ENCODE measurements at places on chromosomes 4 and X.

DNA sequence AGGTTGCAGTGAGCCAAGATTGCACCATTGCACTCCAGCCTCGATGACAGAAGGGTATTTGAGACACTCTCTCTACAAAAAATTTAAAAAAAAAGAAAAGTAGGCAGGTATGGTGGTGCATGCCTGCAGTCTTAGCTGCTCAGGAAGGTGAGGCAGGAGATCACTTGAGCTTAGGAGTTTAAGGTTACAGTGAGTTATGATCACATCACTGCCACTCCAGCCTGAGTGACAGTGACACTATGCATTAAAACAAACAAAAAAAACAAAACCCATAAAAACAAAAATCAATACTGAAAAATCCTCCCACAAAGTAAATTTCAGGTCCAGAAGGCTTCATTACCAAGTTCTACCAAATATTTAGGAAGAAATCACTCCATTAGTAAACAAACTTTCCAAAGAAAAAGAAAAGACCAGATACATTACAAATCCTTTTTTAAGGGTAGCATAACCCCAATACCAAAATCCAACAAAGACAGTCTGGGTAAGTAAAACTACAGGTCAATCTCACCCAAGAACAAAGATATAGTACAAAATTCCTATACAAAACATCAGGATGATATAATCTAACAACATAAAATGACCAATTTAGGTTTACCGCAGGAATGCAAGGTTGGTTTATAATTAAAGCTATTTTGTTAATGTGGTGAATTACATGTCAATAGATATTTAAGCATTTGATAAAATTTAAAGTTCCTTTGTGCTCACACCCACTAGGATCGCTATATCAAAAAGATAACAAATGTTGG, 11.7 kb downstream of the NELFA start:
- no peak for DNase-seq

- no peak for DNase-seq
Observed at GRCh38 chr4:182766857-182767250, 150.3 kb downstream of the DCTD start.

GRCh38 chrX:72573158-72573511, 492 bp upstream of the HDAC8 start:
- no peak for DNase-seq

DNA sequence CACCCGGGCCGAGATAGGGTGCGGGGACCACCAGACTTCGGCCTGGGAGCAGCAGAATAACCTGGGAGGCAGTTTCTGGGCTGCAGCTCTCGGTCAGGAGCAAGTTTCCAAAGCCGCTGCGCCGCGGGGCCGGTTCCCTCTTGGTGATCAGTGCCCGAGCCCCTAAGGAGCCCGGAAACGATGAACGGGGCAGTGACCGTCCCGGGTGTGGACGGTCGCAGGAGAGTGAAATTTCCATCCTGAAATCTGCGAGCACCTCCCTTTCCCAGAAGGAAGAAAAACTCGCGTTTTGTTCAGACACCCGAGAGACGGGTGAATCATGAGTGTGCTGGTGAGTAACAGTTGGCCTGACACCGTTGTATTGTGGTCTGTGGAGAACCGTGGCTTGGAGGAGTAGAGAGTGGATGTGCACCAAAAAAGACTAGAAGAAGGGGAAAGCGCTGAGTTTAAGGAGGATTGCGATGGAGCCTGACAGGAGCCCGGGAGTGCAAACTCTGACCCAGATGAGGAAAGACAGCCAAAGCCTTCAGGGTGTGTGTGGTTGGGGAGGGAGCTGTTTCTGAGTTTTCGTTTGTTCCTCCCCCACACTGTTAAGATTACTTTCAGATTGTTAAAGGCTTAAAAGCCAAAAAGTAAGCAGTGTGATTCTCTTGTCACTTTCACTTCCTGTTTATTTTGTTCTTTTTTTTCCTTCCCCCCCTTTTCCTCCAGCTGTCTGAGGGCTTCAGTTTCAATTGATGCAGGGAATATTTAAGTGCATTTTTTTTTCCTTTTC, 828 bp downstream of the MCUB start:
- DNase-seq: peak; percentile 52

- no peak for DNase-seq
Observed at GRCh38 chrX:28158019-28158777, 176.9 kb upstream of the DCAF8L1 start.

DNA sequence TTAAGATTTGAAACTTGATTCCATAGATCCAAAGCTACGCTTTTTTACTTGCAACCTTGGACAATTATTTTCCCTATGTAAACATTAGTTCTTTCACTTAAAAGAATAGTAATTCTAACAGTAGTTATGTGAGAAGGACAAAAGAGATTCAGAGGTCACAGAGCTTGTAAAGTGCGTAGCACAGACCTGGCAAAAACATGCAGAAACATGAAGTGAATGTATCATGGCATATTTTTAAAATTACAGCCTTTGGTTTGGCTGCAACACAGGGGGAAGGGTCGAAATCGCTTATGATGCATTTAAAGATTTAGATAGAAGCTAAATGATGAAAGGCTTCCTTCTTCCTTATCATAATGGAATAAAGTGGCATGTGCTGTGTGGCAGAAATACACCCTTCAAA, 1068.8 kb downstream of the ARAP2 start:
- no peak for DNase-seq

DNA sequence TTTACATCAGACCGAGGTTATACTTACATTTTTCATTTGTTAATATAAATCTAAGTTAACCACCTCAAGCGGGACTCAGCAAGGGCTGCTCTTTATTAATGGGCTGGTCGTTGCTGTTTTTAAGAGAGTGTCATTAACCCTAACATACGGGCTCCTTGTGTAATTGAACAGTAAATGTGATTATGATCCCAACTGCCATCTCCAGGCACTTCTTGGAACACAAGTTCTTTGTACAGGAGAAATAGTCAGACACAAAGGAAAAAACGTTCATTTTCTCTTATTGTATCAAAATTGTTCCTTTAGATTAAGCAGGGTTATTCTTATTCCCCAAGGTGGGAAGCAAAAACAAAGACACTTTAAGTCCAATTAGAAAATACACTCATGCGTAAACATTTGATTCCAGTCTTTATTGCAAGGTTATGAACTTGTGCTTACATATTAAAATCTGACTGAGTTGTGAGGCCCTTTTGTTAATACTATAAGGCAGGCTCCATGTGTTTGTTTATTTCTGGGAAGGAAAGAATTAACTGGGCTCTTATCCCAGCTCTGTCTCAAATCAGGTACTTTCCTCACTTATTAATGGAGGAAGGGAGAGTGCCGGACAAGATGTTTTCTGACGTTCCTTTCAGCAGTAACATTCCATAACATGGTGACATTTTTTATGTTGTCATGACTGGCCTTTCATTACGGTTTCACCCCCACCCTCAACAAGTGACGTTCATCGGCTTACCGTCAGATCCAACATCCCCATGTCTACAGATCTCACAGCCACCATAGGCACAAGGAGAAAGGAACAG, 95.9 kb downstream of the RASL11B start:
- DNase-seq: no peak

DNA sequence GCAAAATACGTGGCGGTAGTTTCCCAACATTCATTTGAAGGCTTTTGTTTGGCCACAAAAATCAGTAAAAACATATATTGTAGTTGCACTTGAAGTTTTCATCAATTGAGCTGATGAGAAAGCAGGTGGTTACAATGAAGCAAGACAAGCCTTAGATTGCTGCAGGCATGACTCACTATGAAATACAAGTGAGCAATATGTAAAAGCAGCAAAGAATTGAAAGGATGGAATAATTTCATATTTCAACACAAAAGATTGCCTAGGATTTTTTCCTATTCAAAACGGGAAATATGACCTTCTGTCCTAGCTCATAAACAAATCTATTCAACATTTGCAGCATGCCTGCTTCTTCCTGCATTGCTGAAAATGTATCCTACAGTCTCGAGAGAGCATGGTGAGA, 190.9 kb upstream of the BANK1 start:
- no peak for DNase-seq

- no peak for DNase-seq
Observed at GRCh38 chrX:71618303-71618721, at the start of gene CXCR3. TSS of gene CXCR3 (minus strand) at chrX:71618511. CDS start at chrX:71618449, 62 bp downstream.

- no peak for DNase-seq
Observed at GRCh38 chrX:14359727-14360126, 169.6 kb upstream of the GLRA2 start.

DNA sequence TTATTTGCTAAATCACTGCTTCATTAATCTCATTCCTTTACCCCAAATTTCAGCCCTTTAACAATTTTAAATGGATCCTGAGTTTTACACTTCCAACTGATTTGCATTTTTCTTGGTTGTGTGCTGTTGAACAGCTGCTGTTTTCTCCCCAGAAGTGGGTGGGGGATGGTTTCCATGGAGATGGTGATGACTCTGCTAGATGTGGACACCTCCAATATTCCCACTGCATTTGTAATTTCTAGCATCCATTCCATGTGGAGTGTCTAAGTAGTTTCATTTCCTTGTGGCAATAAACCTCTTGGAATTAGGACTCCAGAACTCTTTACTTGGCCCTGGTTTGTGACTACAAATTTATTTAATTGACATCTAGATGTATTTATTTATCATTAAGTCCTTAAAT, 330.4 kb downstream of the GBA3 start:
- peak; percentile 22 for DNase-seq

- DNase-seq: no peak
Observed at GRCh38 chr4:189767941-189768340, 172.7 kb upstream of the FRG1 start.

- DNase-seq: no peak
Observed at GRCh38 chr4:147755561-147756295, 23.8 kb downstream of the ARHGAP10 start.

DNA sequence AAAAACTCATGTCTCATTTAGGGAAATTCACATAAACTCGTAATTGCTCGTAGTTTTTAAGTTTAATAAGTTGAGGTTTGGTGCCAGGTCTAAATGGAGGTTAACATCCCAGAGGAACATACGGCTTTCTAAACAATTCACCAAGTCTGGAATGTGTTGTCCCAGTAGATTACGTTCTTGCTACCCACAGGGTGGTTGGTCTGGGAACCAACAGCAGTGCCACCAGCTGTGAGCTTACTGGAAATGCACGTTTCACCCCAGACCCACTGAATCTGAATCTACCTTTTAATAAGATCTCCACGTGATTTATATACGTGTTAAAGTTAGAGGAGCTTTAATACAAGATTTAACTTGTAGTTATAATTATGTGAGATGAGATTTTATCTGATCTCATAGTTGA, 134.3 kb downstream of the BMPR1B start:
- DNase-seq: no peak

DNA sequence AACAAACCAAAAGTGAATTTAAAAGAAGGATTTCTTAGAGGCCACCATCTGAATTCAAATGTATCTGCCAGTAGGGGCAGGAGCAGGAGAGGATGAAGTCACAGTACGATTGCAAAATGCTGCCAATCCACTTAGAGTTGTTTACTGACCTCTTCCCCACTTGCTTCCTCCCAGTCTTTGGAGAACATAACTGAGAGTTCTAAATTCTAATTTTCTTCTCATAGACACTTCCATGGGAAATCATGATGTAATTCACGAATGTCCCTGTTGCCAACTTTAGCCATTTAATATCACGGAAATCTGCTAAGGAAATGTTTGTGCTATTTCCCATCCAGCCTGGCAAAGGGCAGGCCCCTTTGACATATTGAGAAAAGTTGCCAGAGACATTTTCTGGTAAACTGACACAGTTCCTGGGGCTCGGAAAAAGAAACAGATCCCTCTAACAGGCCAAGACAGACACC, 33.6 kb upstream of the NOCT start:
- peak; percentile 22 for DNase-seq

DNA sequence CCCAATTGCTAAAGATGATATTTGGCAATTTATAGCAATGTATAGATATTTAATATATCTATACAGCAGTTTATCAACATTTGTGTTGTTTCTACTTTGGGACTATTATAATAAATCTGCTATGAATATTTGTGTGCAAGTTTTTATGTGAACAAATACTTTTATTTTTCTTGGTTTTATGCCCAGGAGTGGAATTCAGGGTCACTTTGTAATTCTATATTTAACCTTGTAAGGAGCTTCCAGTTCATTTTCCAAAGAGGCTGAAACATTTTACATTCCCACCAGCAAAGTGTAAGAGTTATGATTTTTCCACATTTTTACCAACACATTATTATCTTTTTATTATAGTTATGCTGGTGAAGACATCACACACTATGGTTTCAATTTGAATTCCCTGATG, 801.3 kb downstream of the PCDH18 start:
- DNase-seq: no peak

- no peak for DNase-seq
Observed at GRCh38 chrX:134622813-134623185, 35.5 kb downstream of the PLAC1 start.

DNA sequence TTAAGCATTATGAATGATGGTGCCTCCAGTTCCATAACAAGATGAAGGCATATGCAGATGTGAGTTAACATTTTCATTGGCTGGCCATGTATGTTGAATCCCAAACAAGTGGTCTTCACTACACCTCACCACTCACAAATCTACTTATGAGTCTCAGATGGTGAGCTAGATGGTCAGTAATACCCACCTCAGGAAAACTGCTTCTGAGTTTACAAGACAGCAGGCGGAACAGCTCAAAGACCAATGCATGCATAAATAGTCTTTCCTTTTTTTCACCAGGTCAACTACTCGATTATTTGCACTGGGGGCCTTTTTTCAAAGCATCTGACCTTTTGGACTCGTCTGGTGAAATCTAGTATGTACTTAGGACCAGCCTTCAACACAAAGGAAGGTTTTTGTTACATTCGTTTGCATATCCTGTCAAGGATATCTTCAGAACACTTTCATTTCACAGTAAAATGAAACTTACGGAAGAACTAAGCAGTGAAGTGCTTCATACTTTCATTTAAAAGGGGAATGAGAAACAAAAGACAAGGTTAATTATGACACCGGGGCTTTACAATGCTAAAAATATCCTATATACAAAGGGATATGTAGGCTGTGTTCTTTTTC, 23.1 kb upstream of the TLR7 start:
- DNase-seq: no peak

DNA sequence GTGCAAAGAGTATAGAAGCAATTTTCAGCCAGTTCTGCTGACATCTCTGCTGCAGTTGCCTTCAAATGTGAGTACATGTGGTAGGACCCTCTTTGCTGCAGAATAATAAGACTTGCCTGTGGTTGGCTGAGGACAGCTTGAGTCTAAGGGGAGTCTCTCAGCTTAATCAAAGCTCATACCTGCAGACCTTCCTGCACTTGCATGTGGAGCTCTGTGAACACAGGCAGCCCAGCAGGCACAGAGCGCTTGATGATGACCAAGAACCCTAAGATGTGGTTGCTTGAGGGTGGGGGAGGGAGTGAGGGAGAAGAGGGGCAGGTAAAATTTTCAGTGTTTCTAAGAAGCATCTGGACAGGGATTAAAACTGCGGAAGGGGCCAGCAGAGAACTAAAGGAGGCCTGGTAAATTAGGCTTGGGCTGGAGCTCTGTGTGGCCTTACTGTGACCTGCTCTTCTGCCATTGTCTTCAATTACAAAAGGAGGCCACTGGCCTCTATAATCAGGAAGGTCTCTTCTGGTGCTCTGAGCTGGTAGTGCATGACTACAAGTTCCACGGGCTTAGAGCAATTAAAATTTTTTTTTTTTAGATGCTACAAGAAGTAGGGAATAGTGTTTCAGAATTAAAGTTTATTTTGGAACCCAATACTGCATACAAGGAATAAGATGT, 59.9 kb upstream of the CHRNA9 start:
- no peak for DNase-seq

Measured in A172 (cell line).